GM19239 (cell line): ENCODE measurements at places on chromosomes 3 and 15.
A peak's percentile ranks its signal among the peaks of the same experiment; 100 is the strongest.

- DNase-seq: no peak
Measured at GRCh38 chr3:49512781-49513355, 41.4 kb upstream of the BSN start.

DNA sequence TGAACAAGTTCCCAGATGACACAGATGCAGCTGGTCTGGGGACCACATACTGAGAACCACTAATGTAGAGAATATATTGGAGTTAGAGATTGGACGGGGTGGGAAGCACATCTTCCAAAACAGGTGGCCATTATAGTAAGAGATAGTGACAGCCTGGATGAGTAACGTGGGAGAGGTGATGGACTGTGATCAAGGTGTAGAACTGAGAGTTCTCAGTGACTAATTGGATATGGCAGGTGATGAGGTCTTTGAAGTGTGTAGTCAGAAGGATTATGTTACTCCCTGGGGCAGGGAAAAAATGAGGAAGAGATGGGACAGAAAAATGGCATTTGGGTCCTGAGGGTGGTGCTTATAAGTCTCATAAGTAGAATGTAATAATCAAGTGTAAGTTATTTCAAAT, 66.6 kb downstream of the KCNMB2 start:
- DNase-seq: no peak

- peak; percentile 15 for DNase-seq
Measured at GRCh38 chr3:47884603-47885002, 81.7 kb downstream of the DHX30 start.

DNA sequence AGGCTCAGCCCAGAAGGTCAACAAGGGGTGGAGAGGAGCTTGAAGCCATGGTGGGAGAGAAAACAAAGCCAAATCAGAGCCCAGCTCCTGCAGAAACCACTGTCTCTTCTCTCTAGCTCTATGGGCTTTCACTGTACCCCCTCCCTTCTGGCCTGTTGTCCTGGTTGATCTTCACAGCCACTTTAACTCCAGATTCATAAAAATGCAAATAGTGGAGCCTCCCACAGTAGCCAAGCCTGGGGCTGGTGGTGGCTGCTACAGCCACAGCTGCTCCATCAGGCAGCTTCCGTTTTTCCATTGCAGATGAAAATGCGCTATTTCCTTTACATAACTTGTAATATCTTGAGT, 20.7 kb upstream of the CAV3 start:
- DNase-seq: no peak

GRCh38 chr15:30001602-30002001, 81.2 kb upstream of the GOLGA8J start:
- no peak for DNase-seq

GRCh38 chr3:25191673-25192072, 236.4 kb upstream of the RARB start:
- no peak for DNase-seq

- no peak for DNase-seq
Measured at GRCh38 chr15:90603893-90604292, 74.2 kb downstream of the CRTC3 start.

DNA sequence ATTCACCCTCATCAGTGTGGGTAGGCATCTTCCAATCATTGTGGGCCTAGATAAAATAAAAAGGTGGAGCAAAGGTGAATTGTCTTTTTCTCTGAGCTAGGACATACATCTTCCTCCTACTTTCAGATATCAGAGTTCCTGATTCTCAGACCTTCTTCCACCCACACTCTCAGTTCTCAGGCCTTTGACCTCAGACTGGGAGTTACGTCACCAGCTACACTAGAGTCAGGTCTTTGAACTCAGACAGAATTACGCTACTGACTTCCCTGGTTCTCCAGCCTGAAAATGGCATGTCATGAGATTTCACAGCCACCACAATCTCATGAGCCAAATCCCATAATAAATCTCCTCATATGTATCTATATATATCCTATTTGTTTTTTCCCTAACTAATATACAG, 39.0 kb downstream of the STRIT1 start:
- no peak for DNase-seq

DNA sequence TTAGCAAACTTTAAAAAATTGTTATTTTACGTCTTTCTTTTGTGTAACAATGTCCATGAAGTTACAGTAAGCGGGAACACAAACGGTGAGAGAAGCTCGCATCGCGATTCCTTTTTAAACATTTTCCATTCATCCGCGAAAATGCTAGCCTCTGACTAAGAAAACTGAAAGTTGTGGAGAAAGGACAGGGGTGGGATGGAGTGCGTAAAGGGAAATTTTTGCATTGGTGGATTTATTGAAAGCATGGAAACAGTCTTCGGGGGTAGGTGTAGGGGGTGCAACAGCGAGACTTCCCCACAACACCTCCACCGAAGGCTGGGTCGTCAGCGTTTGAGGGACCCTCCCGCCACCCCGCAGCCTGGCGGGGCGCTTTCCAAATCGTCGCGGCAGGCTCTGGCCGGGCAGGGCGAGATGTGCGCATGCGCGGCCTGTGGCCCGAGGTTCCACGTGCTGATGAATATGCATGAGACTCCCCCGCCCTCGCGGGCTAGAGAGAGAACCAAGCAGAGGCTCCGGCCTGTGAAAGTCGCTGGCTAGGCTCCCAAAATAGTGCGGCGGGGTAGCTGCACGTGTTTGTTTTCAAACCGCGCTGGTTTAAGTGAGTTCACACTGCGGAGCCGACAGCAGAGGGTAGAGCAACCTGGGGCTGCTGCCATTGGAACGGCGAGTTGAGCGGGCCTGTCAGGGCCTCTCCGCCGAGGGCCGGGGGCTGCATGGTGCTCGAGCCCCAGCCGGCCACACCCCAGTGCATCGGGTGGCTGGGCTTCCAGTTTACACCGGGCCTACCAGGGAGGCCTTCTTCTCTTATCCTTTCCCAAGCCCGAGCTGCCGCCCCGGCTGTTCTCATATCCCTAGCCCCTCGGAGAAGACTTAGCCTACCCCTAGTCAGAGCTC, 9.9 kb downstream of the ZIC1 start:
- DNase-seq: no peak

DNA sequence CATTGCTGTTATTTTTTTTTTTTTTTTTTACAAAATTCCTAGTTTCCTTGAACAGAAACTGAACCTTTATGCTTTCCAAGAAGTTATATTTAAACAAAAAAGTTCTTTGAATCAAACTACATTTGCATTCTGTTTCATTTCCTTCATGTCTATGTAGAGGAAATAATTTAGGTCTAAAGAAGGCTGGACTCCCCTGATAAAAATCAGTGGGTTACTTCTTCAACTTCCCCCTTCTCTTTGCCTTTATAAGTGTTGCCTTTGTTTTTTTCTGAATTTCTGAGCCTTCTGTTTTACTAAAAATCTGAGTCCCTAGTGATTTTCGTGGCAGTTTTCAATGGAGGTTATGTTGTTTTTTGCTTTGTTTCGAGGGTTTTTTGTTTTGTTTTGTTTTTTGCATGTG, 152.8 kb downstream of the CHDH start:
- no peak for DNase-seq

GRCh38 chr3:71846185-71846584, 61.2 kb upstream of the PROK2 start:
- no peak for DNase-seq

DNA sequence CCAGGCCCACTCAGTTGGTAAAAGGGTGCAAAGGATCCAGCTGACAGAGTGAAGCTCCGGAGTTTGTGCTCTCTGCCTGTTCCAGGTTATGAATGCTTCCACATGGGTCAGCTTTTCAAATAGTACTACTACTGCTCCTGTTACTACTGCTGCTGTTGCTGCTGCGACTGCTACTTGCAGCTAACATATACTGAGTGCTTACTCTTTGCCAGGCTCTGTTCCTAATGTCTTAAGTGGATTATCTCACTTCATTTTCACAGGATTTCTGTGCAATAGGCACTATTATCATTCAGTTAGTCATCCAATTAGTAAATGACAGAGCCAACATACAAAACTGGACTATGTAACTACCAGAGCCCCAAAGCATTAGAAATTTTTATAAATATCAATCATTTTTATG, 106.5 kb downstream of the IQCH start:
- DNase-seq: no peak

DNA sequence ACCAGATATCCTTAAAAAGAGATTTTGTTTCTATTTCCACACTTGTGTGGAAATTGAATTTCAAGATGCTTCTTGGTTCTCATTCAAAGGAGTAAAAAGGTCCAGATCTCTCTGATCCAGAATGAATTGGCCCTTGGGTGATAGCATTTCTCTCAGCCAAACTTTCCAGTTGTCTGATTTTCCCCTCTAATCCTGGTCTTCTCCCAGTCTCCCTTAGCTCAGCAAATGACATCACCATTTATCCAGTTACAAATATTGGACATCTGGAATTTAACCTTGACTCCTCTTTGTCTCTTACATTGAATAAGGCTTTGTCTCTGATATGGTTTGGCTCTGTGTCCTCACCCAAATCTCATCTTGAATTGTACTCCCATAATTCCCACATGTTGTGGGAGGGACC, 10.2 kb upstream of the FGF7 start:
- no peak for DNase-seq

GRCh38 chr15:66411190-66411589, 24.5 kb downstream of the MAP2K1 start:
- DNase-seq: no peak
